ENCODE measurements at places on chromosomes 1 and 21. TPM values are rescaled to one million over a fixed set of nuclear protein-coding genes. Genes with fewer than 3 reads are reported as not detected.

TMEM50B gene
- total RNA-seq, result 16.8 TPM

DNA sequence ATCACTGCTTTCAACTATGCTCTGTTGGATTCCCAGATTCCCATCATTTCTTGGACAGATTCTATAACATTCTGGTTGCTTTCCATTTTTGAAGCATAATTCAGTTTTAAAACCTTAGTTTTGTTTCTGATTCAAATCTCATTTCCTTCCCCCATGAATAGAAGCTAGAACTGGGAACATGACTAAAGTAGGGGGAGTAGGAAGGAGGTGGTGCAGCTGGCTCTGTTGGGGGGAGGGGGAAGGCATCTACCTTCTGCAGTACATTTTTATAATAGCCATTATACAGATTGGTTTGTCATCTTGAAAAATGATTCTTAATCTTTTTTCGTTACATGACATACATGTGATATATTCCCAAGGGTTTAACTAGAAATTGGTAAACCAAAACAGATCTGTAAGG, 48.1 kb downstream of the SMG7 start:
- no peak for DNase-seq

FAM43B gene
- total RNA-seq, result 0.25 TPM

CACNA1S gene
- total RNA-seq, result 223 TPM

DNA sequence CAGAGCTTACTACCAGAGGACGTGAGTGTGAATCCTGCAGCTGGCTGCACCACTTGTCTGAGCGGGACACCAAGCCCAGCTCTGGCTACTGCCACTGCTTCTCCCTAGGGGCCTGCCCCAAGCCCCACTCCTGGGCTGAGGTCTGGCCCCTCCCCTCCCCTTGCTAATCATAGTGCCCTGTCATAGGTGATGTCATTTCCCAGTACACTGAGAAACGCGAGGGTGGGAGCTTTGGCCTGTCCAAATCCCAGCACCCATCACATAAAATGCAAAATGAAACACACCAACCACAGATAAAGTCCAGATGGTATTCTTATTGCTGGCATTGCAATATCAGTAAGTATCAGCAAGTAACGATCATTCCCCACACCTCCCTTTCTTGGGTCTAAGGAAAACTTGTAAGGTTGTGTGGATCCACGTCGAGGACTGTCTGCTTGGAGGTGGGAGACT, 77.7 kb downstream of the TOMM20 start:
- no peak for DNase-seq

- peak; percentile 33 for DNase-seq
Measured at GRCh38 chr1:160629286-160630210, 17.3 kb downstream of the SLAMF1 start.

DNA sequence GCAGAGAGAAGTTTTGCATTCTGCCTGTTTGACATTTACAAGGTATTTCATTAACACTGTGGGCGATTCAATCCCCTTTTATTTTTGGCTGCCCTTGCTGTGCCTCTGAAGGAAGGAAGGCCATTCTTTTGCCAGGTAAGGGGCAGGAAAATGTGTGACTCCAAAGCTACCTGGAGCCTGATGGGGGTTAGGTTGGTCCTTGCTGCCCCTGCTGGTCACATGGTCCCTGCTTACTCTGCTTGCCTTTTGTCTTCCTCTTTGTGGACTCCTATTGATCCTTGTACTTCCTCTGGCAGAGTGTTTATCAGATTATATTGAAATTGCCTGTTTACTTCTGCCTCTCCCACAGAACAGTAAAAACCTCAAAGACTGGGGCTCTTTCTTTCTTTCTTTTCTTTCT, 65.7 kb downstream of the ST6GALNAC3 start:
- DNase-seq, result no peak

DNA sequence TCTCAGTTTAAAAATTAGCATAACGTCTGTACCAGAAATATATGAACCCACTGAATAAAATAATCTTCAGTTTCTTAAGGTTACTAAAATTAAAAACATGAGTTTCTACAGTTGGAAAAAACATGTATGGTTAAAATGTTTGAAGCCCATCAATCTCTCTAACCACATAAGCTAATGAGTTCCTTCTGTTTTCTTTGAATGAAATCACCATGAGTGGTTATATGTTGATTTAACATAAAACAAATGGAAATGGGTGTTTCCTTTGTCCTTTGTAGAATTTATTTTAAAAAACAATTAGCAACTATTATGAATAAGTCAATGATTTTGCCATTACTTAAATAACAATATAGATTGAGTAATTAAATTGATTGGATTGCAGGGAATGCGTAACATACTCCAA, 3.0 kb upstream of the ADGRL2 start:
- DNase-seq, result no peak

GRCh38 chr1:216653001-216653400, 70.2 kb downstream of the ESRRG start:
- no peak for DNase-seq

GRCh38 chr1:6956488-6957159, 171.4 kb downstream of the CAMTA1 start:
- DNase-seq, result no peak
